ENCODE measurements at places on chromosomes 7 and 10. TPM values are rescaled to one million over a fixed set of nuclear protein-coding genes. Genes with fewer than 3 reads are reported as not detected.

The TMEM213 gene
- not detected for total RNA-seq

The FAM13C gene
- 16.7 TPM for total RNA-seq

The IGFBP3 gene
- total RNA-seq, result 4.8 TPM

The LRRN3 gene
- 0.05 TPM for total RNA-seq

The SLC25A40 gene
- total RNA-seq, result 7.5 TPM

The SPDYE5 gene
- not detected for total RNA-seq

The NPSR1 gene
- total RNA-seq, result not detected

The NRG3 gene
- 3.2 TPM for total RNA-seq

The SPDYE2 gene
- not detected for total RNA-seq

The TBC1D12 gene
- total RNA-seq, result 20.5 TPM

The FEZF1 gene
- not detected for total RNA-seq

The GPER1 gene
- total RNA-seq, result 2.0 TPM

The MET gene
- total RNA-seq, result 66.4 TPM

The PMPCB gene
- 58.2 TPM for total RNA-seq

The SYT15 gene
- total RNA-seq, result 0.51 TPM

The GBX1 gene
- total RNA-seq, result not detected

The CTAGE15 gene
- not detected for total RNA-seq

The RSBN1L gene
- total RNA-seq, result 24.7 TPM

The MBL2 gene
- total RNA-seq, result not detected

The CDC14C gene
- not detected for total RNA-seq

The CAV1 gene
- total RNA-seq, result 1,771 TPM

The GOLGA7B gene
- under 0.01 TPM for total RNA-seq

Data from dermis blood vessel endothelial cell (primary cell).